Stimulated activated CD8-positive, alpha-beta memory T cell treated with anti-CD3 and anti-CD28 coated beads, Interleukin-2, amount 100 ng/mL, for 1 hour (primary cell): ENCODE measurements at places on chromosomes 7 and 10.

- no peak for DNase-seq
These were observed 161.4 kb downstream of the PIP4K2A start for GRCh38 chr10:22552888-22553378.

GRCh38 chr7:137880432-137880831, 33.7 kb upstream of the DGKI start:
- DNase-seq, result no peak

- DNase-seq, result no peak
These were observed 587 bp upstream of the CELF2 start for GRCh38 chr10:11017000-11017569.

DNA sequence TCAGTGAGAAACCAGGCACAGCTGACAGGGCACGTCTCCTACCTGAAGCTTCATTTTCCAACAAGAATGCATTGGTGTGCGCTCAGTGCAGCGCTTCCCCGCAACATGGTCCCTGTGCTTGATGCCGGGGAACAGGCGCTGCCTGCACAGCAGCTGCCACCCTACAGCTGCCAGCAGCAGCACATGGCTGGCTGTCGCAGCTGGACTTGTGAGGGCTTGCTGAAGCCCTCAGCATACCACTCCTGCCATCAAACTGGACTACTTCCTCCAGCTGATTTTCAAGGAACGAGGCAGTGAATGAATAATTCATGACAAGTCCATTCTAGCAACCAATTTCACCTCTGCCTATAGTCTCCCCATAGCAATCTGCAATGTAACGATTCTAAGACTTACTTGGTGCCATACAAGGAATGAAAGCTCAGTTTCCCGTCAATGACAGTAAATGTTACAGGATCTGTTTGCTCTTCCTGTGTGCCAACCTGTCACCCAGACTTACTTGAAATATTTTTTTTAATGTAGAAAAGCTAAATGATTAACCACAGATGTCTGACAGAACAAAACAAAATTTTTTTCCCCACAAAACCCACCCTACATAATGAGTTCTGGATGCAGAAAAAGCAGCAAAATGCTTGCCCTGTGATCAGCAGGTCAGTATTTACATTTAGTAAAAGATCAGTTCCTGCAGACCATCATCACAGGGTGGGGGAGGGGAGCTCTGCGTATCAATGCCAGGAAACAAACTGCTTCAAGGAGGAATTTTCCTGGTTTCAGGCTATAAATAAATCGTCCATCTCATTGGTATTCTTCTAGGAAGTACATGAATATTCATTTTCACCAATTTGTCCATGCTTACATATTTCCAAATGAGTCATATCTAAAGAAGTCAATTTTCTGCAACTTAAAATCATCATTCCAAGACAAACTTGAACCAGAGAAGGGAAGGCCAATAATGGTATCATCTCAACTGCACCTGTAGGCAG, 140.6 kb downstream of the ALOX5 start:
- no peak for DNase-seq

GRCh38 chr7:33807779-33808482, 97.4 kb upstream of the BMPER start:
- DNase-seq, result no peak

DNA sequence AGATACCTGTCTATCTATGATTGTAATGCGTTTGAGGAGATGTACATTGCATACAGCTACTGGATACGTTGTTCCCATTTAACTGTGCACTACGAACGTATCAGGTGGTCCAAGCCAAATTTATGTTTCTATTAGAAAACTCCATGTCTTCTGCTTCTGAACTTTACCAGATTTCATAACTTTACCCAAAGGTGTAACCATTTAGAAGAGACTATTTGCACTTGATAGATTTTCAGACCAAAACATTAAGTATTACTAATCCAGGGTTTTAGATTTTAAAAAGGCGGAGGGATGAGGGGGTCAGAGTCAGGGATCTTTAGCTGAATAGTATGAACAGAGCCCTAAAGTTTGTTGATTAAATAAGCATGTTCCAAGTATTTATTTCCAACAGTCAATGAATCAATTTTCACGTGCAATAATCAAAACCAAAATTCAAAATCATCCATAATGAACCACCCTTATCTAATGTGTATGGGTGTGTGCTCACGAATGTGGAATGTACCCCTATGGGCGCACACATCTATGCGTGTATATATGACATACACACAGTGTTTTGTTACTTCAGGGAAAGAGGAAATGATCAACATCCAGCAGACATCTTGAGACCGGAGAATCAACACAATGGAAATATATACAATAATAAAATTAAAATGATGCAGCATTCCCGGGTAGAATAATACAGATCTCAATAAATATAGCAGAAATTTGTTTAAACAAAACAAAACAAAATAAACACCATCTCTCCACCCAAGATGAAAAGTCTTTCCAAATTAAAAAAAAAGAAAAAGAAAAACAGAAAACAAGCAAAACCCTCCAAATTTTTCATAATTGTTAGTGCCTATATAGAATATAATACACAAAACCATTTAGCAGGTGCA, 3.4 kb downstream of the FEZF1 start:
- no peak for DNase-seq

GRCh38 chr7:50207686-50208255, 96.7 kb upstream of the IKZF1 start:
- DNase-seq, result no peak

DNA sequence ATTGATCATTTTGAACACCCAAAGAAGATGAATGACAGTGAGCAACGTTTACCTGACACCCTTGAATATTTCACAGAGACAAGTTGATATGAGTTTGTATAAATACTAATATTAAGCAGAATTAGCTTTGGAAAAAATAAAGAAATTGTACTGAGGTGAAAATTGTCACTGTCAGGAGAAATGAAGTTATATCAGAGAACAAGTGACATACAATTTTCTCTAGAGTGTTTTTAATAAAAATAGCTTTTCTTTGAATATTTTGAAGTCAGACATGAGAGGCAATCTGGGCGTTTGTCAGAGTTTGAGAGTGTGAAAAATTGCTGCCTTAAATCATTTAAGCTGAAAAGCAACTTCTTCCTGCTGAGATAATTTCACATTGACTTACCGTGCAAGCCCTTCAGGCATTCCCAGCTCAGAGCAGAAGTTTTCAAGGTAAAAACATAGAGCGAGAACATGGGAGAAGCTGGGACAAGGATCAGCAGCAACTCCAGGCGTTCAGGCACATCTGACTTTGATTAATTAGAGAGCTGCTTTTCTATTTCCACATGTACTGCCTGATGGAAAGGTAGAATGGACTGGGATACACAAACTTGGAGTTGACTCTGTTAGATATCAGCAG, 535.9 kb downstream of the TFEC start:
- no peak for DNase-seq

- peak; percentile 38 for DNase-seq
These were observed 65.3 kb downstream of the CARD11 start for GRCh38 chr7:2978408-2978807.

DNA sequence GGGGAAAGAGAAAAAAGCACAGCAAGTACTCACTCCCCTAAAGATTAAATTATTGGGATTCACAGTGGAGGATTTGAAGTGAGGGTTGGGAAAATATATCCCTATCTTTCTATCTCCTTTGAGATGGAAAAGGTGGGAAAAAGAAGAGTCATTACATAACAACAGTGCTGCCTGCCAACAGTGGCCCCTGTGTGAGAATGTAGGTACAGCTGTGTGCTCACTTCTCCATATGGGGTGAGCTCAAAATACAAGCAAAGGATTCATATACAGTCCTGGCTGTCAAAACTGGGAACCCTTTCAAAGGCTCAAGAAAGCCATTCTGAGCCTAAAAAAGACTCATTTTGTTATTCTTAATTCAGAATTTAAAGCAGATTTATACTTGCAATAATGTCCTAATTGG, 458.5 kb downstream of the GPAM start:
- no peak for DNase-seq

DNA sequence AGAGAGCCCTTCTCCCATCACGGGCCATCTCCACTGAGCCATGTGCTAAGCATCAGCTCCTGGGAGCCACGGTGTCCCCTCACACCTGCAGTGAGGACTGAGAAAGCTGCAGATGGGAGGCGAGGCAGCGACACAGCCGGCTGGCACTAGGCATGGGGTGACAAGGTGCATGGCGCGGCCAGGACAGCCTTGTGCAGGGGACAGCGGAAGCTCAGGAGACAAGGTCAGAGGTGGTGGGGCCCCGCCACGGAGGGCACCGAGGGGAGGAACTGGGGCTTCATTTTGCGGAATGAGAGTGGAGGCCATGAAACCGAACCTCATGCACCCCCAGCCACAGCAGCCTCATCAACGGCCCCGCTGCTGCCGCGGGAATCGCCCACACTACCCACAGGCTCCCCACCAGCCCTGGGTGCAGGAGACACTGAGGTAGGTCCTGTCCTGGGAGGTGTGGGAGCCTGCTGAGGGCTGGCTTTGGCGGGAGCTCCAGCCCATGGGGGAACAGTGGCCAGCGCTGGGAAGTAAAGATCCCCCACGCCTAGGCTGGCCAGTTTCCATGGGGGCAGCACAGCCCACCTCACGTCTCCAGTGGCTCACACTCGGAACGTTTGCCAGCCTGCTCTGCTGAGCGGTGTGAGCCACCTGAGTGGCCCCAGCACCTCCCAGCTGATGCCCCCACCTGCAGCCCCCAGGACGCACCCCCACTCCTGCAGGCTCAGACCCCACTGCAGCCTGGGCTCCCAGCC, 71.2 kb upstream of the INSIG1 start:
- no peak for DNase-seq
